Neural crest cell (in vitro differentiated cells): ENCODE measurements at places on chromosomes 7 and 10. TPM values are rescaled to one million over a fixed set of nuclear protein-coding genes. Genes with fewer than 3 reads are reported as not detected.

GRCh38 chr10:100828738-100829096 is 83.3 kb downstream of the PAX2 start:
- DNase-seq = no peak
- H3K4me1 ChIP-seq = peaks cover 19% of the 10 kb centered on the region
- H3K36me3 ChIP-seq = no peaks in the 10 kb centered on the region
- H3K27ac ChIP-seq = no peak overlapping the region
- peaks cover 57% of the 10 kb centered on the region for H3K27me3 ChIP-seq

Gene CELF2
- 77.6 and 82.8 TPM in 2 replicates for total RNA-seq

- H3K4me1 ChIP-seq = peaks cover 21% of the 10 kb centered on the region
- H3K27me3 ChIP-seq = no peaks in the 10 kb centered on the region
- no peak for DNase-seq
- no peak overlapping the region for H3K27ac ChIP-seq
- no peaks in the 10 kb centered on the region for H3K36me3 ChIP-seq
- H3K4me3 ChIP-seq = no peak overlapping the region
Measured at GRCh38 chr7:115911465-115911864, 119.1 kb downstream of the TFEC start.

DNA sequence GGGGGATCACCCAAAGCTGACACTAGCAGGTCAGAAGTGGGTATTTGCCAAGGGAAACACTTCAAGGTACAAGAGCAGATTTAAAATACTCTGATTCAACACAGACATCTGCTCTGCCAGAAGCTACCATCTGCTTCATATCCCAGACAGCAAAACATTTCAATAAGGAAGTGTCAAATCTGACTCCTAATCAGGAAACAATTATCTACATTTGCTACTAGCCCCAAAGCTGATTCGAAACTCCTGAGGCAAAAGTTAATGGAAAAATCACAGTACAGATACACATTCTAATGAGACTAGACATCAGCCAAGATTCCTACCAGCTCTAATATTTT is 48.9 kb downstream of the PARD3 start:
- no peak overlapping the region for H3K27ac ChIP-seq
- no peaks in the 10 kb centered on the region for H3K27me3 ChIP-seq
- no peak for DNase-seq

GRCh38 chr7:25091176-25091575 is 33.9 kb downstream of the CYCS start:
- no peak for DNase-seq
- H3K27ac ChIP-seq = no peak overlapping the region
- H3K4me3 ChIP-seq = no peak overlapping the region
- H3K36me3 ChIP-seq = no peaks in the 10 kb centered on the region

DNA sequence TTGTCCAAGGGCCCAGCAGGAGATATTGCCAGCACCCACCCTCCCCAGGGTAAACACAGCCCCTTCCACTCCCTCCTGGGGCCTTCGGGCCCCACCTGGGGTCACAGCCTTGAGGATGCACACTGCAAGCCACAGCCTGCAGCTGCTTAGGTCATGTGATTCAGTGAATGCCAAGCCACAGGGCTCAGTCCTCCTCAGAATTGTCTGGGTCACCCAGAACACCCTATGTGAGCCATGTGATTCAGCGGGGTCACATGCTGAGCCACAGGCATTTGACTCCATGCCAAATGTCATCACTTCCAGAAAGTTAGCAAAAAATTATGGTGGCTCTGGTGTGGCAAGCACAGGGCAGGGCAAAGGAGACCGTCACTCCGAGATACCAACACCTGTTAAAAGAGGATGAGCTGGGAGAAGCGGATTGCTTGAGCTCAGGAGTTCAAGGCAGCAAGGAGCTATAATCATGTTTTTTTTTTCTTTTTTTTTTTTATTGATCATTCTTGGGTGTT is 17.2 kb upstream of the PSAP start:
- no peak overlapping the region for H3K27ac ChIP-seq
- no peak overlapping the region for H3K4me3 ChIP-seq
- DNase-seq = no peak
- H3K4me1 ChIP-seq = peaks cover 8% of the 10 kb centered on the region
- no peaks in the 10 kb centered on the region for H3K27me3 ChIP-seq

Gene OR13A1
- 0.09 TPM in 1 of 2 replicates, not detected in the other for total RNA-seq

Gene CLEC2L
- 0.39 and 0.65 TPM in 2 replicates for total RNA-seq

GRCh38 chr10:63497321-63497720 is 23.9 kb upstream of the REEP3 start:
- no peak for DNase-seq
- no peaks in the 10 kb centered on the region for H3K27me3 ChIP-seq
- no peak overlapping the region for H3K4me3 ChIP-seq
- peaks cover 18% of the 10 kb centered on the region for H3K36me3 ChIP-seq
- no peak overlapping the region for H3K27ac ChIP-seq

Gene PLEKHS1
- not detected in 2 replicates for total RNA-seq

DNA sequence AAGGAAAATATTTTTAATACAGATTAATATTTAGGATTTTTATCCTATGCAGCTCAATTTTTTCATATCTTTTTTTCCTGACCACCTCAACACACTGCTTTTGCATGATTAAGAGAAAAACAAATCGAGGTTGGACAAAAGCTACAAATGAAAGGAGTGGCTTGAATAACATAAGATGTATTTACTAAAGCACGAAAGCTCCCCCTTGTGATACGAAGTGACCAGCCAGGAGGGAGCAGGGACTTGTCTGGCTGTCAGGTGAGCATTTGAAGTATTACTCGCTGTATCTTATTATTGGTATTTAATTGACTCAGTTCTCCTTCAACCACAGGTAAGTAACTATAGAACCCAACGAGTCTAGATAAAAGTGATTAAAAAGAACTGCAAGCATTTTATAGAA is 265.2 kb upstream of the PHF14 start:
- no peaks in the 10 kb centered on the region for H3K36me3 ChIP-seq
- DNase-seq = peak; percentile 4
- H3K4me3 ChIP-seq = no peak overlapping the region
- H3K4me1 ChIP-seq = no peaks in the 10 kb centered on the region
- H3K27ac ChIP-seq = no peak overlapping the region
- H3K27me3 ChIP-seq = no peaks in the 10 kb centered on the region

DNA sequence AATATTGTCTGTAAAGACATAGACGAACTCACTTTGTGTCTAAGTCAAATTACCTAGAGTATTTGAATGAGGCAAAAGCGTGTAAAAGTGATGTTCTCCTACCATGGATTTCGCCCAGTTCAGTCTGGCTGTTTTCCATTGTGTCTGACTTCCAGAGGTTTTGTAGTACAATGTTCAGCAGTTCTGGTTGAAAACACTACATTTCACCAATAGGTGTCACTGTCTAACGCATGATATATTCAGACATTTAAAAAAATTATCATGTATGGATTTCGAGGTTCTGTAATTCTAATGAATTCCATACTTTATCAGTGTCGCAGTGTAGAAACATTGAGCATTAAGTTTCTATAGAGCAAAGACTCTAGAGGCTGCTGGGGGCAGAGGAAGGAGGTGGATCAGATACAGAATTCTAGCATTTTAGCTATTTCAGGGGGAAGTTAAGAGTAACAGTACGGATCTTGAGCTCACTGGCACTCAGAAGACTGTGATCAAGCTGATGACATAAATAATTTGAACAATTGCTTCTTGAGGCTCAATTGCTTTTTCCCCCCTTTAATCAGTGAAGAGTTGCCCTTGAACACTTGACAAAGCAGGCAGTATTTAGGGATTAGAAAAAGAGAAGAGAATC is 196.9 kb upstream of the RHOBTB1 start:
- H3K4me3 ChIP-seq = no peak overlapping the region
- DNase-seq = no peak
- H3K36me3 ChIP-seq = no peaks in the 10 kb centered on the region
- H3K4me1 ChIP-seq = peaks cover 6% of the 10 kb centered on the region

- H3K36me3 ChIP-seq = peaks cover 18% of the 10 kb centered on the region
- peaks cover 46% of the 10 kb centered on the region for H3K4me1 ChIP-seq
- no peak overlapping the region for H3K27ac ChIP-seq
- no peak overlapping the region for H3K4me3 ChIP-seq
- DNase-seq = no peak
- no peaks in the 10 kb centered on the region for H3K27me3 ChIP-seq
Measured at GRCh38 chr7:137964824-137965545, 36.9 kb downstream of the CREB3L2 start.

DNA sequence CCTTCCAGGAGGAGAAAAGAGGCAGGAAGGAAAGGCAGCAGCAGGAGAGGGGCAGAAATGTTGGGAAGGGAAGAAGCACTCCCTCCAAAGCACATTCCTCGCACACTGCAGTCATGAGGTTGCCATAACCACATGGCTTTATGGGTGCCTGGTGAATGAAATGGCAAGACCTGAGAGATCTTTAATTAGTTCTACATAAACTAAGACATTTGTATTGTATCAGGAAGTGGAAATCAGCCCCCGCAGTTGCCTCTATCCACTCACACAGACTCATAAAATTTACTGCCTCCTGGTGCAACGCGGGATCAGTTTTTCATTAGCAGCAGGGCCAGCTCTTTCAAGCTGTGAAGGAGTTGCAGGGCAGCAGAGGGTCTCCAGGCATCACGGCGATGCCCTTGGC is 106.4 kb downstream of the COL13A1 start:
- DNase-seq = no peak
- peaks cover 31% of the 10 kb centered on the region for H3K4me1 ChIP-seq
- no peaks in the 10 kb centered on the region for H3K27me3 ChIP-seq
- no peak overlapping the region for H3K27ac ChIP-seq

Gene GNB2
- 215 and 229 TPM in 2 replicates for total RNA-seq

- no peak for DNase-seq
- H3K36me3 ChIP-seq = no peaks in the 10 kb centered on the region
- peak overlapping the region; percentile 82 for H3K4me3 ChIP-seq
- H3K27ac ChIP-seq = no peak overlapping the region
Measured at GRCh38 chr7:27119412-27119911, 11.1 kb downstream of the HOXA4 start.

Gene GRID1
- total RNA-seq = 1.1 and 1.2 TPM in 2 replicates

- H3K27me3 ChIP-seq = no peaks in the 10 kb centered on the region
- H3K27ac ChIP-seq = no peak overlapping the region
- peaks cover 31% of the 10 kb centered on the region for H3K36me3 ChIP-seq
- peaks cover 6% of the 10 kb centered on the region for H3K4me1 ChIP-seq
- H3K4me3 ChIP-seq = no peak overlapping the region
Measured at GRCh38 chr7:32871624-32872371, 19.8 kb downstream of the KBTBD2 start.

DNA sequence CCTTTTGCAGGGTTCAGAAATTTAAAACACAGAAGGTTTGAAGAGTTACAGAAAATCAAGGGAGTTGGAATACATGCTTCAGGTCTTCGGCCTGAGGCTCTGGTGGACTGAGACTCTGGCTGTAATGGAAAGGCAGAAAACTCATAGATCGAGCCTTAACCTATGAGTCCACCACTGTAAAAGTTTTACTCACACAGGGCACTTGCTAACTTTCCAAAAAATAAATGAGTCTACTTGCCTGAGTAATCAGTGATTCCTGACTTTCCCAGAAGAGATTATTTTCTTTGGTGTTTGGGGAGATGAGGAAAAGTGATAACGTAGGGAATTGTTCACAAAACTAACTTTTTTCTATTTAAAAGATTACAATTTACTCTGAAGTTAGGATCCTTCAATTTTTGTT is 108.0 kb downstream of the MBL2 start:
- no peak overlapping the region for H3K27ac ChIP-seq
- H3K27me3 ChIP-seq = no peaks in the 10 kb centered on the region
- DNase-seq = no peak

DNA sequence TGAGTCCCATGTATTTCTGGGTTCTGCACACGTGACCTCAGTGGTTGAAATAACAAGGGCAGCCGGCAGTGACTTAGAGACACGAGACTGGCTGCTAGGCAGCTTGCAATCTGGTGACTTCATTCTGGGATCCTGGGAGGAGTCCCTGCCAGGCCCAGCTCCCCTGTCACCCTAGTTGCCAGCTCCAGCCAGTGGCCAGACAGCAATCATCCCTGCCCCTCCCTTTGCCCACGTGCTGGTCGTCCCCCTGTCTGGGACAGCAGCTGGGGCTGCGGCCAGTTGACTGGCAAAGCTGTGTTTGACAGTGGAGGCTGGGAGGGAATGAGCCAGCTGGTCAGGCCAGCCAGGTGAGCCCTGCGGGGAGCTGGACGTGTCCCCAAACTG is 30.0 kb downstream of the ADGRA1 start:
- no peak overlapping the region for H3K27ac ChIP-seq
- no peaks in the 10 kb centered on the region for H3K36me3 ChIP-seq
- H3K4me3 ChIP-seq = no peak overlapping the region
- no peak for DNase-seq

DNA sequence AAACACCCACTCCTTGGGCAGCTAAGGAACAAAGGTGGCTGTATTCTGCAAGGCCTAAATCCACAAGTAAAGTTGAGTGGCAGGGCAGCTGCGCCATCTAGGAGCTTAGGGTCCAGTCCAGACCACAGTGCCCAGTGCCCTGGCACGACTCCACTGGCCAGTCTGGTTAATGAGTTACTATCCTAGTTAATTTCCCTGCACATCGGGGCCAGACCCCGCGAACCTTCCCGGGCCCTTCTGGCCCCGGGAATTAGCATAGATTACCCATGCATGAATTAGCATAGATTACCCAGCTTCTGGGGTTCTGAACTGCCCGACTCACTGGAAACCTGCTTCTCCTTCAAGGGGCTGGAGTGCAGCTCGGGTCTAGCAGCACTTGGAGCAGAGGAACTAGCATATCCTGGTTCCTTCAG is 3.2 kb upstream of the EMX2 start:
- H3K4me3 ChIP-seq = peak overlapping the region; percentile 66
- H3K27me3 ChIP-seq = peaks cover 99% of the 10 kb centered on the region
- H3K36me3 ChIP-seq = no peaks in the 10 kb centered on the region
- no peak overlapping the region for H3K27ac ChIP-seq

DNA sequence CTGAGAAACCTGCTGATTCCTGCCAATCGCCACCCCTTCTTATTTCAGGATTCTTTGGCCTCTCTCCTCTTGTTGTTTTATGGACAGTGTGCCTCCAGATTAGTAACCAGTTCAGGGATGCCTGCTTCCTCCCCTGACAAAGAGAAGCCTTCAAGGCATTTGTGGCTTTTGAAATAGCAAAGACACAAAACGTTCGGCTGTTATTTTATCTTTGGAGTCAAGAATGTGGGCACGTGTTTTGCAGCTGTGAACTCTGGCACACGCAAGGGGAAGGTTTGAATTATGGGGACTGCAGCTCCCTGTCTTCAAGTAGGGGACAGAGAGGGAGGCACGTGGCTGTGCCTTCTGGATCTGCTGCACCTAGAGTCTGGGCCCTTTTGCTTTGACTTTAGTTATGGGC is 157.9 kb upstream of the GRB10 start:
- H3K27ac ChIP-seq = no peak overlapping the region
- H3K27me3 ChIP-seq = no peaks in the 10 kb centered on the region
- no peak for DNase-seq
- peaks cover 10% of the 10 kb centered on the region for H3K4me1 ChIP-seq
- H3K36me3 ChIP-seq = peaks cover 7% of the 10 kb centered on the region

Gene MGAM2
- 0.07 TPM in 2 replicates for total RNA-seq

DNA sequence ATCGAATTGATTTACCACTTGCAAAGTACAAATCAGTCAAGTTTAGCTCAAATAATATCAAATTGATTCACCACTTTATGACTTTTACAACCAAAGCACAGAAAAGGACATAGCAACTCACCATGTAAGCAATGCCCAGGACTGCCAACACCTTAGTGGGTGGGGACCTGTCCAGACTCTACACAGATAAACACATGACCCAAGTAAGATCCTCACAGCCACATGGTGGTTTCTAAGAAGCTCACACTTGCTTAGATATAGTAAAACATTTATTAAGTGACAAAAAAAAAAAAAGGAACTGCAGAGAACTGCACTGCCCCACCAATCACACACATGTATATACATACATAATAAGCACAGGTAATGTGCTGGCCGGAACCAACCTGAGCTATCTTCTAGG is 116.2 kb downstream of the SLC25A13 start:
- H3K27me3 ChIP-seq = no peaks in the 10 kb centered on the region
- H3K36me3 ChIP-seq = peaks cover 8% of the 10 kb centered on the region
- no peak overlapping the region for H3K4me3 ChIP-seq
- H3K27ac ChIP-seq = no peak overlapping the region
- no peaks in the 10 kb centered on the region for H3K4me1 ChIP-seq
- no peak for DNase-seq
